ENCODE measurements at places on chromosomes 7 and 10. TPM values are rescaled to one million over a fixed set of nuclear protein-coding genes. Genes with fewer than 3 reads are reported as not detected.

DNA sequence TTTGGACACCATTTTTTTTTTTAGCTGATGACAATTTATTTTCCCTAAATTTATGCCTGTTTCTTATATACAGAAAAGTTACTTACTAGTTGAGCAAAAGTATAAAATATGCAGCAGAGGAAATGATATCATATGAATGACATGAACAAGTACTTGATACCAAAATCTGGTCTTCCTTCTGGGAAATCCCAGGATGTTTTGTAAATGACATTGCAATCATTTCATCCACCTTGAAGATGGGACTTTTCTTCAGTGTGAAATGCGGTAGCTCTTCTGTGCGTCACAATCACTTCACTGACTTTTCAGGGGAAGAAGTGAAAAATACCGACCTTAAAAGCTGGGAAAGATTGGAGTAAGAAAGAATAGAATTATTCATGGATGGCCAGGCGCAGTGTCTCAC, 23.8 kb downstream of the C1QL3 start:
- no peak for ATAC-seq

- no peak for ATAC-seq
These were observed 1.1 kb upstream of the SLC25A13 start for GRCh38 chr7:96322847-96323461.

DNA sequence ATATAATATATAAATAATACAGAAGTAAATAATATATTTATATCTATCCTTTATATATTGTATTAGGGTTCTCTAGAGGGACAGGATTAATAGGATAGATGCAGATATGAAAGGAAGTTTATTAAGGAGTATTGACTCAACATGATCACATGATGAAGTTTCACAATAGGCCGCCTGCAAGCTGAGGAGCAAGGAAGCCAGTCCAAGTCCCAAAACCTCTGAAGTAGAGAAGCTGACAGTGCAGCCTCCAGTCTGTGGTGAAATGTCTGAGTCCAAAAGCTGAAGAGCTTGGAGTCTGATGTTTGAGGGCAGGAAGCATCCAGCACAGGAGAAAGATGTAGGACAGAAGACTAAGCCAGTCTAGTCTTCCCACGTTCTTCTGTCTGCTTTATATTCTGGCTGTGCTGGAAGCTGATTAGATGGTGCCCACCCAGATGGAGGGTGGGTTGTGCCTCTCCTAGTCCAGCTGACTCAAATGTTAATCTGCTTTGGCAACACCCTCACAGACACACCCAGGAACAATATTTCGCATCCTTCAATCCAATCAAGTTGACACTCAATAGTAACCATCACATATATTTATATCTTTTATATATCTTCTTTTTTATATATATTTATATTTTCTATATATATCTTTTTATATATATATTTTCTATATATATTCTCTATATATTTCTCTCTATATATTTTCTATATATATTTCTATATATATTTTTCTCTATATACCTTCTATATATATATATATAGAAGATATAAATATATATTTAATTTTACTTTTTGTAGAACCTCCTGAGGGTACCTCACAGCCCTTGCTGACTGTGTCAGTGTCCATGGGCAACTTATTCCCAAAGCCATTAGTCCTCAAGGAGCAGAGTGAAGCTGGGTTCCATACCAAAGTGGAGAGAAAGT, 24.6 kb upstream of the AKR1B10 start:
- peak; percentile 57 for ATAC-seq

- ATAC-seq: no peak
These were observed 24.7 kb downstream of the MICU1 start for GRCh38 chr10:72601144-72601543.

- peak; percentile 59 for ATAC-seq
These were observed 5.6 kb downstream of the CCSER2 start for GRCh38 chr10:84333864-84334451.

GRCh38 chr10:110364531-110364937, 59.8 kb upstream of the SMNDC1 start:
- peak; percentile 37 for ATAC-seq

DNA sequence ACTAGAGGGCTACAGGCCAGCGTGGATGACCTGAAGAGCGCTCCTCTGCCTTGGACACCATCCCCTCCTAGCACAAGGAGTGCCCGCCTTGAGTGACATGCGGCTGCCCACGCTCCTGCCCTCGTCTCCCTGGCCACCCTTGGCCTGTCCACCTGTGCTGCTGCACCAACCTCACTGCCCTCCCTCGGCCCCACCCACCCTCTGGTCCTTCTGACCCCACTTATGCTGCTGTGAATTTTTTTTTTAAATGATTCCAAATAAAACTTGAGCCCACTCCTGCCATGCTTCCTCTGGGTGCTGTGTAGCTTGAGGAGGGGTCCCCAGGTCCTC, 4.5 kb downstream of the SNCG start:
- no peak for ATAC-seq

DNA sequence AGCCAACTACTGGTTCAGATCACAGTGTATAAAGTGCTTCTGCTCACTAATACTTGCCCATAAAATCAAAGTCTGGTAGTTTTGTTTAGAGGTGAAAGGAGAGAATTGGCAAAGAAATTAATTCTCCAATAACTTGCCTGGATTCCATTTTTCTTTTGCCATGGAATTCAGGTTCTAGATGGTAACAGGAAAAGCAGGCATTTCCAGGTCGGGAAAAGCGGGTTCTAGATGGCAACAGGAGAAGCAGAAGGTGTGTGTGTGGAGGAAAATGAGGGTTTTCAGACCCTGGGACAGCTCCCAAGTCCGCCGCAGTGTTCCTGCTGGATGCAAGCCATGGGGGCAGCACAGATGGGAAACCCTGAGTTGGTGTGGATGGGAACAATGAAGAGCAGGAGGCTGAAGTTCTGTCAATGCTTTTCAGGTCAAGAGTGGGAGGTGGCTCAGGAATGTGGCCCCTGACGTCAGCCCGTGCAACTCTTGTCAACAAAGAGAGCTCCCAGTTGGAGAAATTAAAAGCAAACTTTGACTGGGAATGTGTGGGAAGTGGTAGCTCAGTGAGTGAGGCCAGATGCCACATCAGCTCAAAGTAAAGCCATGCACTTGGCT, 696.7 kb downstream of the LRMDA start:
- no peak for ATAC-seq

- no peak for ATAC-seq
These were observed 90.8 kb upstream of the KCTD7 start for GRCh38 chr7:66537876-66538275.

DNA sequence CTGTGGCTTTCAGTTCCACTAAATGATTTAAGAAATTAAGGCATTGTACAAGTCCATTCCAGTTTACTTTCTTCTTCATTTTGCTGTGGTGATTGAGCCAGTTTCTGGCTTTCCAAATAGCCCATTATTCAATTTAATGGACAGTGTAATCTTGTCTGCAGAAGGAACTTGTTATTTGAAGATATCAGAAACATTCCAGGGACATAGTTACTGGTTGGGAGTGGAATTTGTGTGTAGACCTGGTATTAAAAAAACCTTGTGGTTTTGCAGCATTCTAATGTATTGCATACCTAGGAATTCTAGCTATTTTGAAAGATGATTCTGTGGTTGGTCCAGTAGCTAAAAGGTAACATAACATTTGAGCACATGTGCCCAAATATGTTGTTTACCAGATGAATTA, 72.2 kb downstream of the MCU start:
- no peak for ATAC-seq

DNA sequence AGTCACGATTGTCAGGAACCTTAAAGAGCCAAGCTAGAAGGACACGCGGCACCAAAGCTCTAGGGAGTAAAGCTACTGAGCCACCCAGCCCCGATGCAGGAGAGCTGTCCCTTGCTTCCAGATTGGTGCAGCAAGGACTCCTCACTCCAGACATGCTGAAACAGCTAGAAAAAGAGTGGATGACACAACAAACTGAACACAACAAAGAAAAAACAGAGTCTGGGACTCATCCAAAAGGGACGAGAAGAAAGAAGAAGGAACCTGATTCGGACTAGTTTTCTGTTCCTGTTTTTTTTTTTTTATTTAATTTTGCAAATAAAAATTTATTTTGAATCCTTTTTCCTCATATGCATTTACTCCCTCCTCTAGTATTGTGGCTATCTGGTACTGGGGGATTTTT, 11.4 kb upstream of the HKDC1 start:
- no peak for ATAC-seq

DNA sequence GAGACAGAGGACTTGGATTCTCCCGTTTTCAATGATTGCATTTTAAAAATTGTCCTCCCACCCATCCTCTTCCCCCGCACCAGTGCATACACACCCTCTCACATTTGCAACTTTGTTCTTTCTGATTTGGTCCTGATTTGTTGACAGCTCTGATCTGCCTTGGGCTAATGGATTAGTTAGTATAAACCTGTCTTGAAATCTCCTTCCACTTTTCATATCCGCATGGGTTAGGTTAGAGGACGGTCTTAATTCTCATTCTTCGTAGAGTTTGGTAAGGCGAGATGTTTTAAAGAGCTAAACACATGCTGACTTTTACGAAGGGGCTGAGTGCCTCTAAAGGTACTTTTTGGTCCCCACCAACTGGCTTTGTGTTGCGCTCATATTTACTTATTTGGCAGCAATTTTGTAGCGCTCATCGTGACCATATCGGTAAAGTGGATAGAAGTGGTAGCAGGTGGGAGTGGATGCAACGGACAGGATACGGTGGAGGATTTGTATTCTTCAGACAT, 1.1 kb downstream of the AHR start:
- ATAC-seq: peak; percentile 23

GRCh38 chr10:962342-962741, 25.9 kb upstream of the GTPBP4 start:
- ATAC-seq: peak; percentile 93

- no peak for ATAC-seq
These were observed 754.2 kb downstream of the GRID1 start for GRCh38 chr10:85612378-85612775.

DNA sequence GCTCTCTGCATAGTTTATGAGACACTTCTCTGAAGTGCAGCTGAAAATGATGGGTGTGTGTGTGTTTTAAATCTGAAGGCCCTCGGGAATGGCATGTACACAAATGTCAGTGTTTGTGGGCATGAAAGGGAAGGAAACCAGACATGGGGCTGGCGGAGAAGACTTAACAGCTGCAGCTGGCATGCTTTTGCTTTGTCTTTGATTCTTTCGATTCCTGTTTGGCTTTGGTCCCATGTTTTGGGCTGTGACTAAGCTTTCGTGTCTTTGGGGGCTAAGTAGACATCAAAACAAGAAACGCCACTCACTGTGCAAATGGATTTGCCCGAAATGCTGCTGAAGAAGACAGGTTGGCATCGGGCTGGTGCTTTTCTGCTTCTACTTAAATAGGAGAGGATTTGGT, 179.3 kb downstream of the PFKFB3 start:
- no peak for ATAC-seq

DNA sequence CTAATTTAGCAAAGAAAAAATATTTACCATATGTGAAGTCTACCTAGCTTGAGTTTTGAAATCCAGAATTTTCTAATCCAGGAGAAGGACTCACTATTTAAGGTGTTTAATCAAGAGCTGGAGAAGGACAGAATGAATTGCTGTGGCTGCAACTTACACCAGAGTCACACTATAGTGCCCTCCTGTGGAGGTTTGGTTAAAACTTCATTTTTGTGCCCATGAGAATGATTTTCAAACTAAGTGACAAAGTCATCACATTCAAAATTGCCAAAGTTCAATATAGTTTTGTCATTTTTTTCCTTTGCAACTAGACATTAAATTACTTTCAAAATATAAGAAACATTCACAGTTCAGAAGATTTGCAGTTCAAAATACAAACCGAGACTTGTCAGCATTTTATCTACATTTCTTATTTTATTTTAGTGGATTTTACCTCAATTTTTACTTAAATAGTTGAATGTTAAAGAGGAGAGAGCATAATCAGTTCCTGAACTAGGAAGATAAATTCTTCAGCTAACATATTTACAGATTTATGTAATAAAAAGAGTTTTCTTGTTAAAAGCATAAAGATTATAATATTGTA, 70.7 kb downstream of the CABCOCO1 start:
- ATAC-seq: peak; percentile 43

GRCh38 chr7:8885480-8886000, 452.1 kb downstream of the NXPH1 start:
- ATAC-seq: no peak

DNA sequence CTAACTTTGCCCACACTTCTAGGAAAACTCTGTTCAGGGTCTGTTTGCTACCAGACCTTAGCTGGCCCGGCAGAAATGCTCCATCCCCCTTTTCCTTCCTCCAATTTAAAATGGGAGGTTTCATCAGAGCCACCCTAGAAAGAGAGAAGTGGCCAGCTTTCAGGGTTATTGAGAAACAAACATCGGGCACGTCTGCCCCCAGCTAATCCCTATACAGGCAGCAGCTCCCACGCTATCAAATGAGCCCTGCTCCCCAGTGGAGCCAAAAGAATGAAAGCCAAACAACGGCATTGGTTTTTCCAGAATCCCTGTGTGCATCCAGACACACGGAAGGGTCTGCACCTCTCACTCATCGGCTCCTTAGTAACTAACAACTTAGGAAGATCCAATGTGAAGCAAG, 132.5 kb downstream of the GRID1 start:
- ATAC-seq: no peak

- no peak for ATAC-seq
These were observed 8.4 kb downstream of the RALA start for GRCh38 chr7:39631736-39632308.

GRCh38 chr7:134954197-134955082, 31.9 kb upstream of the AGBL3 start:
- peak; percentile 43 for ATAC-seq

- ATAC-seq: no peak
These were observed 73.8 kb downstream of the OAT start for GRCh38 chr10:124344931-124345330.

DNA sequence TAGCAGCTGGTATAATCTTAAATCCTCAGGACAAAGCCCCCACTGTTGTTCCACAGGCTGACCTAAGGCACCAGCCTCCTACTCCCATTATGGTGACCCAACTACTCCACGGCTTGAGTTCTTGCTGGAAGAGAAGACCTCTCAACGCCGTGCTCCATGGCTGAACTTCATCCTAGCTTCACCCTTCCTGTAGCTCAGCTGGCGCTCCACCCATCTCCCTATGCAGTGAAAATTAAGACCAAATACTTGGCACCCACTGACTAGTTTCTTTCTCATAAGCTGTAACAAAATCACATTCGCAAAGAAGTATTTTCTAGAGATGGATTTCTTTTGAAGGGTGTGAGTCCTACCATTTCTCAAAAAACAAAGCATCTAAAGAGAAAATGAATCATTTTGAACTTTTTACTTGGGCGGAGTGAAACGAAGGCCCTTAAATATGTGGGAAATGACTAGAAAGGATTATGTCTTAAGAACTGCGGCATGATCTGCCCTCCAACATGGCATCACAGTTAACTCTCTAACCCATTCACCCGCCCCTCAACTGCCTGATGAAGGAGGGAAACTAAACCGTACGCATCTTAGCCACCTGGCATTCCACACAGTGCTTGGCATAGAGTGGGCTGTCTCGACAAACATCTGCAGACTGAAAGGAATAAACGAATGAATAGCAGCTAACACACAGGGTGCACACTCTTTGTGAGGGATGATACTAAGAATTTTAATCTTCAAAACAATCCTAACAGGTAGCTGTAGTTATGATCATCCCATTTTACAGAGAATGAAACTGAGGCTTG, 32.7 kb downstream of the GFRA1 start:
- ATAC-seq: no peak

The CACNB2 gene
- total RNA-seq: 0.40 TPM

The OR2A1 gene
- total RNA-seq: not detected

The CPA2 gene
- total RNA-seq: not detected

The CYP2C8 gene
- 0.20 TPM for total RNA-seq

The GNAT3 gene
- total RNA-seq: not detected

The EPO gene
- not detected for total RNA-seq

The NSUN5 gene
- 22.1 TPM for total RNA-seq

The RADIL gene
- 0.20 TPM for total RNA-seq

The CPVL gene
- total RNA-seq: 5.0 TPM

The GTF2IRD1 gene
- 49.1 TPM for total RNA-seq

The PRPS1L1 gene
- total RNA-seq: not detected

The TSPAN33 gene
- total RNA-seq: 1.6 TPM

The MSMB gene
- total RNA-seq: 0.64 TPM
